ENCODE measurements at places on chromosomes 1 and 21.

GRCh38 chr1:13570924-13571323 is 12.7 kb upstream of the PDPN start:
- no peak for DNase-seq

- DNase-seq: no peak
Measured at GRCh38 chr1:219541946-219542345, 71.0 kb downstream of the ZC3H11B start.

DNA sequence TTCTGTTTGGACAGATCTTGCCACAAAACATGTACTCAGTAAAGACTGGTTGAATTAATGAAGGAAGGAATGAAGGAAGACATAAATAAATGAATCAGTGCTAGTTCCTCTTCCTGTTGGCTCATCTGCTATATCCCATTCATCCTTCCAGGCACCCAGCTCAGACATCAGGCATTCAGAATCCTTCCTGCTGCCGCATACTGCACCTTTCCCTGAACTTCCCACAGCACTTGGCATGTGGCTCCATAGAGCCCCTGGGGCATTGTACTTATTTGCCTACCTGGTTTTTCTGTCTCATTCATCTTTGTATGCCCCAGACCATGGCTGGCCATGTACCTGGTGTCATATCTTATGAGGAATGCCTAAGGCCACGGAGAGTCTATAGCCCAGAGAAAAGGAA is 34.4 kb upstream of the ZNF648 start:
- no peak for DNase-seq

DNA sequence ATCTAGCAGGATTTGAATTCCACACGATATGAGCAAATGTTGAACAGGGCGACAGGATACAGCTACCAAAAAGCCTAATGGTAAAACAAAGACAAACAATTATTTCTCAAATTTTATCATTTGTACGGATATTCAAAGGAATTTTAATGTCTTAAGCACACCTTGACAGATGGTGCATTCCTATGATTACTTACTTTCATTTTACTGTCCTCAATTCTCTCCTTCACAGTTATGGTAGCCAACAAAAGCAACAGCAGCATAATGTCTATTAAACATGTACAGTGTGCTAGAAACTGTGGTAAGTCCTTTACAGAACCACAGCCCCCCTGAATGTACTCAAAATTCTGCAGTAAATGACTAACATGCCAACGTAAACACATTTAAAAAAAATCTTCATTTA is 365.8 kb downstream of the SMYD3 start:
- DNase-seq: no peak

GRCh38 chr1:119326251-119326650 is 42.3 kb upstream of the HAO2 start:
- no peak for DNase-seq

GRCh38 chr1:225824533-225824941 is 14.6 kb downstream of the EPHX1 start:
- DNase-seq: no peak

GRCh38 chr1:220504329-220504728 is 23.6 kb upstream of the MARK1 start:
- DNase-seq: no peak

- DNase-seq: no peak
Measured at GRCh38 chr1:100458661-100459357, 79.1 kb upstream of the GPR88 start.

GRCh38 chr1:10594595-10595223 is 120.0 kb downstream of the PEX14 start:
- no peak for DNase-seq

DNA sequence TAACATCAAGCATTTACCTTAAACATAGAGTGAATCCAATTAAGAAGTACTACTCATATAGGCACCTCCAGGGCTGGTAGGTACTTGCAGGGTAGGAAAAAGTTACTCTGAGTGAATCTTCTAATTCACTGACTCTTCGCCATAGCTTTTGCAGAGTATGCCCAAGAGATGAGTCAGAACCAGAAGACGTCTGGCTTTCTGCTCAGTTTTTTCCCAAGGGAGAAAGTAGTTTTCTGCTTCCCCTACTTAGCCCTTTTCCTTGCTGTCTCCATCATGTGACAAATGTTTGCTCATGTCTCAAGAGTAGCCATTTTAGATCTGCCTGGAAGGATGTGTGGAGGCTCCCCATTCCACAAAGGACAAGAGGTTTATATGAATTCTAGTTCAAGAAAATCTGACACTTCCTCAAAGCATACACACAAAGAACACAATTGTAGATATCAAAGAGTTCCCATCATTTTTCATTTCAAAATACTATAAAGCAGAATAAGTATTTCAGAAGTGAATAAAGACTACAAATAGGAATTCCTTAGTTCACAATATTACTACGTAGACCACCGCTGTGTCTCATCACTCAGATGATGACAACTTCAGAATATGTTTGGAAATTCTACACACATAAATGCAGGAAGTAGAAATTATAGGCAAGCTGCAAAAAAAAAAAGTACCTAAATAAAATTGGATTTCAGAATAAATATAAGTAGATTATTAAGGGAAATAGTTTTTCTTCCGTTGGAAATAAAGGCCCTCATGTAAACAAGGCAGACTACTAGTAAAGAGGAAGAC is 98.5 kb downstream of the ASH1L start:
- no peak for DNase-seq

- DNase-seq: no peak
Measured at GRCh38 chr1:219042769-219043168, 130.9 kb upstream of the LYPLAL1 start.

DNA sequence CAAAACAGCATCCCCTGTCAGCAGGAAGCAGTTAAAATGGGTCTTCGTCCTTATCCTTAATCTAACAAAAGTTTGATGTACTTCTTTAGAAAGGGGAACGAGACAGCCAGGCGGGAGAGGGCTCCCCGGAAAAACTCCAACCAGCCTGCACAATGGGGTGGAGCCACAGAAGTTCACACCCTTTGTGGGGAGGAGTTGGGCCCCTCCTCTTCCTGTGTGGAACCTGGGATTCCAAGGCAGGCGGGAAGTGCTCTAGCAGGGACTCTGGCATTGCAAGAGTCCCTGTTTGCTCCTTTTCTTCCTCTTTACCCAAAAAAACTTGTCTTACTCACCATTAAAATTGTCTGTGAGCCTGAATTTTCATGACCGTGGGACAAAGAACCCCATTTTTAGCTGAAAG is 47.7 kb downstream of the FCRL5 start:
- DNase-seq: no peak

DNA sequence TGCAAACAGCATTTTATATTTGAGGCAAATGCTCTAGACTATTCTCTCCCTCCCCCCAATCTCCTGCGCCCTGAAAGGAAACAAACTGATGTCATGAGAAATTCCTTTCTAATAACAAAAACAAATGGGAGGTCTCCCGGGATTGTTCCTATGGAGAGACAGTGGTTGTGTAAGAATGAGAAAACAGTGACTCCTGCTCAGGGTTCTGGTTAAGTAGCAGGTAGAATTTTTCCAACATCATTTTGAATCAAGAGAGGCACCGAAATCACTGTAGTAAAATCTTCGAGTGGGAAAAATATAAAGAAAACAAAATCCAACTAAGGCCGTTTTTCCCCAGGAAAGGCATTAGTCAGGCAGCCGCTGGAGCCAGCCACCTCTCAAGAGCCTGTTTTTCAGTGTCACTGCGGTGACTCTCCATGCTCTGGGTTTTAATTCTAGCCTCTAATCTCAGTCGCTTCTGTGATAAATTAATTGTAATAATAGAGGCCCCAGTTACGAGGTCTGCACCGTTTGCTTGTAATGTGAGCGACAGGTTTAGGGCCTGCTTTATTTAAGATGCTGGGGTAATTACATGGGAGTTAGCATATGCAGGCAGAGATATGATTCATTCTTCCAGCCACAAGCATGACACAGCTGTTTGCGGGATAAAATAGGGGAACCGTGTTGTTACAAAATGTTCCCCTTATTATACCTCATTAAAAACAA is 80.3 kb downstream of the RNF220 start:
- DNase-seq: peak; percentile 22

GRCh38 chr1:84492726-84493125 is 13.5 kb upstream of the SPATA1 start:
- DNase-seq: no peak

GRCh38 chr1:246540738-246541491 is 25.1 kb downstream of the TFB2M start:
- DNase-seq: no peak

GRCh38 chr1:157194731-157195520 is 56.7 kb upstream of the ETV3 start:
- DNase-seq: no peak

GRCh38 chr1:4794020-4794780 is 139.8 kb downstream of the AJAP1 start:
- DNase-seq: no peak

GRCh38 chr21:41681348-41681801 is 85.5 kb downstream of the RIPK4 start:
- DNase-seq: no peak

DNA sequence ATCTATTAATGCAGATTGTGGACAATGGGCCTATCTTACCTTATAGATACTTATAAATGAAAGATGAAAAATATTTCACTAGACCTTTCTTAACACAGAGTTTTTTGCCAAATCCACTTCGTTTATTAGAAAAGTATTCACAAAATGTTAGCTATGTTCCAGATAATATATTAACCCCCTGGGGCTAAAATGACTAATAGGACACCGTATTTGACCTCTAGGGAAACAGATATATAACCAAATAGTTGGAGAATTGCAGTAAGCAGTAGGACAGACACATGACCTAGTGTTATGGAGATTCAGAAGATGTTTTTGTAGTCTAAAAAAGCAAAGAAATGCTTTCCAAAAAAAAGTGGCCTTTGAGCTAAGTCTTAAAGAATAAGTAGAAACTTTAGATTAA is 106.9 kb downstream of the SEC16B start:
- no peak for DNase-seq

DNA sequence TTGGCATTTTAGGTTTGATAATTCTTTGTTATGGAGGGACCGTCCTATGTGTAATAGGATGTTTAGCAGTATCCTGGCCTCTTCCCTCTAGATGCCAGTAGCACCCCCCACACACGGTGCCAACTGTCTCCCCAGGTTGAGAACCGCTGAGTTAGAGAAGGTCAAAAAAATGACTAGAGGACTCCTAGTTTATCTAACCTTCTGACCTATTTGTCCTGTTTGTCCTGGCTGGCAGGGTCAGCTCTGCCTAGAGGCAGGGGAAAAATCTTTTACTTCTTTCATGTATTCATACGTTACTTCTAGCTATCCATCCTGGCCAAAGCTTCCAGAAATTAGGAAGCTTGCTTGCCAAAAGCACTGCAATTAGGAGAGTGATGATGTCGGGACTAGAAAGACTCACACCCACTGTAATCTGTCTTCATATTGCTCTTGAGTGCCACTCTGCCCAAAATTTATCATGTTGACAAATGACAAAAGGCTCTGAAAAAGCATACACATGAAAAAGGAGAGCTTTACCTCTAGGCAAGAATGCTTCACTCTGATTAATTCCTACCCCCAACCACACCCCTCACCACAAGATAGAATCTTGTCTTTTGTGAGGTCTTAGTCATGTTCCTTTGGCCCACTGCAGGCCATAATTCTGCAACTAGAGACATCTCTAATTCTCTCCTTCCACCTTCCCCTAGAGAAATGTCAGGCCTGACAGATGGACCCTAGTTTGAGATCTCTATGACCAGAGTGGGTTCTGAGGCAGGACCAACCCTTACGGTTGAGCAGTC is 14.4 kb upstream of the AKR1A1 start:
- DNase-seq: no peak

DNA sequence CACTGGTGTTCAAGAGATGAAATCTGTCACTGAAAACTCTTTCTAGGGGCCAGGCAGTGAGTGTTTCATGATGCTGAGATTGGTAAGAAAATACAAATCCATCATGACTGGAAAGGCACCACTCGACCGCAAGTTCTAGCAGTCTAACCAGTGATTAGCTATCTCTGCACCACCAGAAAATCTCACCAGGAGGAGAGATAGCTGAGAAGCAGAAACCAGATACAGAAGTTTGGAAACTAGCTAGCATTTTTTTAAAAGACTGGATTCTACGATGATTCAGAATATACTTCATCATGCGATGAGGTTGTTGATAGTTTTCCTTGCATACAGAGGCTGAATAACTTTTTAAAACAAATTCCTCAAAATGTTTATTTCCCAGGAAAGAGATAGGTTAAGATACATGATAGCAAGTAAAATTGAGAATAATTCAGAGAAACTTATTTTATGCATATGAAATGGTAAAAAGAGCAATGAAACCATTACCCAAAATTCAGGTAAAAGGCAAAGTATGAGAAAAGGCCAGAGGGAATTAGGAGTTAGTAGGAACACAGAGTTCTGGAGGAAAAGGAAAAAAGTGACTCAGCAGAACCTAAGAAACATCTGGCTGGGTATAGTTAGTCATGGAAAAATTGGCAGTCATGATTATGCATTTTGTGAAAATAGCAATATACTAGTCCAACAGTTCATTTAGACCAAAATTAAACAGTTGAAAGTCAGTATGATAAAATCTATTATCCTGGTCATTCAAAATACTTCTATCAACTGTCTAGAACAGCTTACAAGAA is 3.3 kb upstream of the F3 start:
- DNase-seq: no peak

- no peak for DNase-seq
Measured at GRCh38 chr1:45557422-45557944, 6.9 kb downstream of the AKR1A1 start.

DNA sequence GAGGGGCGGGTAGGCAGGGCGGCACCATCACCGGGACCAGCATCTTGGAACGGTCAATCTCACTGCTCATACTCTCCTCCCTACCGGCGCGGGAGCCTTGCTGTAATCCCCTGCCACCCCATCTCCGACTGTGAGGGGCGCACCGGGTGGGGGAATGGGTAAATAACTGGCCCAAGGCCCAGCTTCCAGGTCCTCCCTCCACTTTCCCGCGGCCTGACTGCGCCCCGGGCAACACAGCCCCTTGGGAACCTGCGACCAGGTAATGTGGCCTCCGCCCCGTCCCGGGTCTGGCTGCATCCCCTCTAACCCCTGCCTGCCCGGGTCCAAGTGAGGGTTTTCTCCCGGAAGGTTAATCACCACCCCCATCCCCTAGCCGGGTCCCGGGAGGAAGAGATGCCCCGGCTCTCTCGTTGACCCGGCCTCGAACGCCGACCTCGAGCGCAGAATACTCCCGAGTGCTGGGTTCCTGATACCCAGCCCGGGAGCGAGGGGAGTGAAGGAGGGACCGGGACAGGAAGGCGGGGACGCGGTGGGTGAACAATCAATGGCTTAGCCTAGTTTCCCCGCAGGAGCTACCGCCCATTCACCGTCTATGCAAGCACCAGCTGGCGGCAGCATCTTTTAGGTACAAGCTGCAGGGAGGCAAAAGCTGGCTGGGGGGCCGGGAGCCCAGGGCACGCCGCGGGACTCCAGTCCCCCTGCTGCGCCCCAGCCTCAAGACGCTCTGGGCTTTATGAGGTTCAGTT is 5.9 kb upstream of the LHX9 start:
- DNase-seq: no peak

DNA sequence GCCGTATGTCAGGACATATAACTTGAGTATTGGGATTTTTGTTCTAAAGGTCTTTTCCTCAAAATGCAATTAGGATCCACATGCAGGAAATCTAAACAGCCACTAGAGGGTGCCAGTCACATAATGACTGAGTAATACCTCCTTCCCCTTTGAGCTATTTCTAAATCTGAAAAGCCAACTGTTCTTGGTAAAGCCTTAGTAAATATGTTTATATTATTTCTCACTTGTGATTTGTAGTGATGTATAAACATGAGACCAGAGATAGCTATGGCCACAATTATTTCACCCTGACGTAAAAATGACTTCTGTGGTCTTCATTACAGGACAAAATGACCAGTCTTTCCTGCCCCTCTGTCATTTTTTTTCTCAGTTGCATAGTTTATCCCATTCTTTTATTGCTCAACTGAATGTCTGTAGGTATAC is 41.0 kb upstream of the DR1 start:
- peak; percentile 32 for DNase-seq

- no peak for DNase-seq
Measured at GRCh38 chr1:209241487-209241886, 342.0 kb upstream of the CAMK1G start.
